ENCODE measurements at places on chromosomes 3 and 15. TPM values are rescaled to one million over a fixed set of nuclear protein-coding genes. Genes with fewer than 3 reads are reported as not detected.

Gene PROK2
- total RNA-seq, result not detected

Gene LRTM1
- total RNA-seq, result not detected

Gene TNFSF10
- 8.3 TPM for total RNA-seq

Gene MYL3
- 1.7 TPM for total RNA-seq

Measured in cardiac ventricle fibroblast (primary cell).